ENCODE measurements at places on chromosomes 7 and 10.

- no peak for DNase-seq
Observed at GRCh38 chr7:29204491-29205272, 10.1 kb downstream of the CHN2 start.

GRCh38 chr10:110009736-110010475 is 2.1 kb downstream of the ADD3 start:
- DNase-seq = no peak

DNA sequence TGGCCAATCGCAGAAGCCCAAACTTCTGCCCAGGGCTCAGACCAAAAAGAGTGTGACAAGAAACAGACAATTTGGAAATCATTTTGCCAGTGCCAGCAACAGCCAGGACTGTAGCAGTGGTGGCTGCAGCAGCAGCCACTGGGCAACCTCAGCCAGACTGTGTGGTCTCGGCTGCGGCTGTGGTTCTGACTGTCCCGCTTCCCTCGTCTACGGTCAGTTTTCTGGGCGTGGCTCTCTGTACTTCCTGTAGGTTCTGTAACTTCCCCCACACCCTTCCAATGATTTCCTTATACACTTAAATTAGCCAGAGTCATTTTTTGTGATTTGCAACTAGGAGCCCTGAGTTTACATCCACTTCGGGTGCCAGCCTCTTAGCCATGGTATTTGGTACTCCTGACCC is 39.9 kb downstream of the CYTH3 start:
- no peak for DNase-seq

DNA sequence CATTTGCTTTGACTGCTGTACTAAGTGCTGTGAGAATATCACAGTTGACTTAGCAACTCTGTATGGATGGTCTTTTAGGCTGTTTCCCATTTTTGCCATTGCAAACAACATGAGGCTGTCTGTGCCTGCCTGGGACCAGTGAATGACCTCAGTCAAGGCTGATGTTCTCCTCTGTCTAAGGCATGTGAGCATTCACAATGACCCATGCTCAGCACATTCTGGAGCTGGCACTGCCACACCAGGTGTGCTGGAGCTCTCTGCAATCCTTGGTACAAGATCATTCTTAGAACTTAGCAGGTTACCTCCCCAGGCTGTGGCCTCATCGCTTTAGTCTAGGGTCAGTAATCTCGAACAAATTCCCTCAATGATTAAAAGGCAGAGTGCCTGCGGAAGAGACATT is 61.9 kb downstream of the SH3PXD2A start:
- DNase-seq = no peak

DNA sequence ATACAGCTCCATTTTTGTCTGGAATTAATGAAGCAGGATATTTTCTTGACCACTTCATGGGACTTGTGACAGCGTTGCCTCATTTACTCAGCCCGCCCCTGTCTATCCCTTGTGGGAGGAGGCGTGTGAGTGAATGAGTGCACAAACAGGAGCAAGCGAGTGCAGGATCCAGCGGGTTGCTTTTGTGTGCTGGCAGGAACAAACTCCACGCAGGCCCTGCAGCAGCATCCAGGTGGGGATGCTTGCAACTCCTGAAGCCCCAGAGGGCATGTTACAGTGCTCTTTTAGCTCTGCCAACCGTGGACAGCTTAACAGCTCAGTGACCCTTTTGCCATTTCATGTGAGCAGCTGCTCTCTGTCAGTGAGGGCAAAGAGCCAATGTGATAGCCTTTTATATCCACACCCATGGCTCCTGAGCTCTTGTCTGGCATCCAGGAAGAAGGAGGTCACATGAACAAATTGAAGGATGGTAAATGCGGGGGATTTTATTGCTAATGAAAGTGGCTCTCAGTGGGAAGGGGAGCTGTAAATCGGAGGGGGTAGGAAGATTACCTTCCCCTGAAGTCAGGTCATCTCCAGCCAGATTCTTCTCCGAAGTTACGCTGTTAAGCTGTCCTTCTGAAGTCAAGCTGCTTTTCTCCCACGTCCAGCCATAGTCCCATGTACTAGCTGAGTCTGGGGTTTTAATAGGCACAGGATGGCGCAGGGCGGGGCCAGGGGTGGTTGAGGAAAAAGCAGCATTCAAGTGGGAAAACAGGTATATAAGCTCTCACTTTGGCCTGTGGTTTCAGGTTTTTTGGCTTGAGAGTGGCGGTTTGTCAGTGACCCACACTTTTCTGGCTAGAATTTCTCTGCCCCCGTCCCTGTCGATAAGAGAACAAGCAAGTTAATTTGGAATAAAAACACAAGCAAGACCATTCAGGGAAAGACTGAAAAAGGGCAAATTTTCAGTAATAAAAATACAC is 714.7 kb upstream of the MBL2 start:
- DNase-seq = no peak

All from mesendoderm (in vitro differentiated cells).